ENCODE measurements at places on chromosomes 3 and 15.

- DNase-seq, result no peak
These were observed 83.4 kb upstream of the POU1F1 start for GRCh38 chr3:87359826-87360225.

GRCh38 chr3:134496471-134497071 lies 10.7 kb downstream of the CEP63 start:
- no peak for DNase-seq

DNA sequence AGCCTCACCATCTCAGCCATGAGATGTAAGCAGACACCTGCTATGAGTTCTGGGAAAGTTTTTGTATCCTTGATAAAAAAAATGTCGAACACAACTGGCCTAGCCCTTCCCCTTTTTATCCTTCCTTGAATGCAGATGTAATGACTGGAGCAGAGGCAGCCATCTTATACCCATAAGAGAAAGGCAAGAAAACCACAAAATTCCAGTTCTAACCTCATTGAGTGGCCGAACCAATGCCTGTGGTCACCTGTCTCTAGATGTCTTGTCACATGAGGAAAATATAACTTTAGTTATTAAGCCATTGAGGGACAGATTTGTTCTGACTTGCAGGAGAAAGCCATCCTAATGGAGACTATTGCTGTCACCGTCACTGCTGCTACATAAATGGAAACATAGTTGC lies 80.4 kb upstream of the SLC6A6 start:
- DNase-seq, result no peak

DNA sequence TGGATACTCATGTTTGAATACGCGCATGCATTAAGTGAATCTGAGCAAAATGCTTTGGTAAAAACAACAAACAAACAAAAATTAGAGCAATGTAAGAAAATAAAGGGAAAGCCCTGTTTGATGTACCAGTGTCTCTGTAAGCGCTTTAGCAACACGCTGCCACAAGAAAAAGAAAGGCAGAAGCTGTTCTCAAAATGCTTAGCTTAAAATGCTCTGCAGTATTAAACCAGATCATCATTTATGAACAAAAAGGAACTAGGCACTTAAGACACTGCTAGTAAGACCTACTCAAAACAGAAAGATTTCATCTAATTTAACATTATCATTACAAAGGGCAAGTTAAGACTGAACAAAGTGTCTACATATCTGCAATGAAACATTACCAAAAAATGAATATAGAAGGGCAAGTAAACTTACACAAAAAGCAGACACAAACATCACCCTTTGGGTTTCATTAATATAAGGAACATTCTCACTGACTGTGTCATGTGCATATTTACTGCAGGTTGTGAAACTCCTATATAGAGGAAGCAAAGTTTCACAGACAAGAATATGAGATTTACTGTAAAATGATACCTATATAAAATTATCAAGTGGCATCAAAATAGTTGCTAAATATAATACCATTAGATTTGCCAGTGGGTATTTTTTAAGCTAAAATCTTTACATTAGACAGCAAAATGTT lies 102.1 kb downstream of the FBXL22 start:
- DNase-seq, result no peak

DNA sequence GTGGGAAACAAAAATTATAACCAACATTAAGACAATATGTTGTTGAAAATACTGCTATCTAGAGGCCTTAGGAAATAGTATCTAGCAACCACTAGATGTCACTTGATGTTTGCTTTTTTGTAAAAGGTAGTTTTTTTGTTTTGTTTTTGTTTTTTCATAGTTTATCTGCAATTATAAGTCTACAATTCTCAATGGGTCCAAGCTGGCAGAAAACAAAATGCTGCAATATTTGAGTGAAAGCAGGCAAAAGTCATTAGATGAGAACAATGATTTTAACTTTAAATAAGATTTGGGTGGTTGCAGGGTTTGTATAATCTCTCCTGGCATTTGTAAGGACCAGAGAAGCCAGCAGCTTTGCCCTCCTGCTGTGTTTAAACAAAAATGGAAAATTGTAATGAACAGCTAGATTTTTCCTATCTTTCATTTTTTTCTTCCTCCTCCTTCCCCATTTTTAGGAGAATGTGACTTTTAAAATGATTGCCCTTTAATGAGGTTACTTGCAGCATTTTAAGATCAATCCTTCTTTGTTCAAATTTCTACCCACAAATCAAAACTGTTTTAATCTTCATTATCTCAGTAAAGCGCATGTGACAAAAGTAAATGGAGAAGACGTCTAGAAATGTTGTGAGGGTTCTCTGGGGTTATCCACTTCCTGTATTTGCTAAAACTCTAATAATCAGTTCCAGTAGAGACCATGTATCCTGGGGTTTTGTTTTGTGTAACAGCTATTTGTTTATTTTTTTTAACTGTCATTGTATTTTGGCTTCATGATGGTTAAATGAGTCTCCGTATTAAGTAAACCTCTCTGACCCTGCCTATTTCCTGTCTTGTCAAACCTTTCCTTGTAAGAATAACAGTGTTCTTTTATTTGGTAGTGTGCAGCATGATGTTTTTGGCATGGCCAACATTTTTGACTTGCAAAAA lies 27.3 kb downstream of the DUT start:
- no peak for DNase-seq

DNA sequence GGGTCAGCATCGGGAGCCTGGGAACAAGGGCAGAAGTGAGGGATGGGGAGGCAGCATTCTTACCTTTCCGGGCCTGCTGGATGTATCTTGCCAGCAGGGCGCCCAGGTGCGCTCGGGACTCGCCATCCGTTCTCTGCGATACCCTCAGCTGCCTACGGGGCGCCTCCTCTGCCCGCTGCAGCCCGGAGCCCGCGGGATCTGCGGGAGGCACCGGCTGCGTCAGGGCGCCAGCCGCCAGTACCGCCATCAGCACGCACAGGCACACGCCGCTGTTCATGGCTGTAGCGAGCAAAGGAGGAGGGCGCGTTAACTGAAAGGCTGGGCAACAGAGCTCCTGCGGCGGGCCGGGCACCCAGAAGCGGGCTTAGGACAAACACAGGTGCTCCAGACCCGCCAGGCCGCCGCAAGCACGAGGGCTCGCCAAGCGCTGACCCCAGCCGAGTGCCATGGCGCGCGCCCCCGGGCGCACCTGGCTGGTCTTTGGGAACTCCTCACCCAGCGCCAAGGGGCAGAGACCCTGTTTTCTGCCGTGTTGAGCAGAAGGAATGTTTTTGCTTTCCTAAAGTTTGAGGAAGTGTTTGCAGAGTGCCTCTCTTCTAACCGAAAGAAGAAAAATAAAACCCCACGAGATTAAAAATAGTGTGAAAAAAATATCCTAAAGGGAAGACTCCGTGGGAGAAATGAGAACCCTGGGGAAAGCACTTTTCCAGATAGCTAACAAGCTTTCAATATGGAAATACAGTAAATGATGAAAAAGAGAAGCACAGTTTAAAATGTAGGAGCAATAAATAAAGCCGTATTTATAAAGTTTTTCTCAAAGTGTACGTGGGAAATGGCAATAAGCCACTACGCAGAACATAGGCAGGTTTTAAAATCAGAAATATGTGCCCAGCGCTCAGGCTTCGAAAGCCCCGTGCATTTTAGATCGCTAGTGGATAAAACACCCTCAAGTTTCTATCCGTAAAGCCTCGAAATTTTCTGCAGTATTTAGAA lies 2.3 kb downstream of the CCK start:
- DNase-seq, result no peak

DNA sequence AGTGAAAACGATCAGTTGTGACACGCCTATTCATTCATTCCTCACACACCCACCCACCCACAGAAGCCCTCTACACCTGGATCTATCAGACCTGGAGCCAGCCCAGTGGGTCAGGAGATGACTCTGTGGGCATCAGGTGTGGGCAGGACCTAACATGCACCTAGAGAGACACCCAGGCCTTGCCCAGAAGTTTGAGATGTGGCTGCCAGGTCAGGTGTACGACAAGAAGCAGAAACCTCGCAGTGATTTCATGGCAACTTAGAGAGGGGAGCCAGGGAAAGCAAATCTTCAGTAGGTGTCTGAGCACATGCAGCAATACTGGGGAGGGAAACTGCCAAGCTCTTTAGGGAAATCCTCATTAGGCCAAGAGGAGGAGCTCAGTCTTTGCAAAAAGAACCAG lies 264.7 kb upstream of the ROPN1 start:
- no peak for DNase-seq

DNA sequence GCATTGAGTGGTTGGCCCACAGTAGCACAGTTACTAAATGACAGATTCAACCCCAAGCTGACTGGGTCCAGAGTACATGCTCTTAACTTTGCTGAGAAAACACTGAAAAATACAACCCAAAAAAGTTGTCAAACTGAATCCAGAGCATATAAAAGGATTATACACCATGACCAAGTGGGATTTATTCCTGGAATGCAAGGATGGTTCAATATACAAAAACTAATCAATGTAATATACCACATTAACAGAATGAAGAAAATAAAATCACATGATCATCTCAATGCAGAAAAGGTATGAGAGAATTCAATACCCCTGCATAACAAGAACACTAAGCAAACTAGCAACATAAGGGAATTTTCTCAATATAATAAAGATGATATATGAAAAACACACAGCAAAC lies 98.5 kb downstream of the STAG1 start:
- no peak for DNase-seq

GRCh38 chr3:186997473-186997939 lies 67.2 kb downstream of the ST6GAL1 start:
- no peak for DNase-seq

- no peak for DNase-seq
These were observed 560.0 kb downstream of the GABRG3 start for GRCh38 chr15:27530994-27531393.

DNA sequence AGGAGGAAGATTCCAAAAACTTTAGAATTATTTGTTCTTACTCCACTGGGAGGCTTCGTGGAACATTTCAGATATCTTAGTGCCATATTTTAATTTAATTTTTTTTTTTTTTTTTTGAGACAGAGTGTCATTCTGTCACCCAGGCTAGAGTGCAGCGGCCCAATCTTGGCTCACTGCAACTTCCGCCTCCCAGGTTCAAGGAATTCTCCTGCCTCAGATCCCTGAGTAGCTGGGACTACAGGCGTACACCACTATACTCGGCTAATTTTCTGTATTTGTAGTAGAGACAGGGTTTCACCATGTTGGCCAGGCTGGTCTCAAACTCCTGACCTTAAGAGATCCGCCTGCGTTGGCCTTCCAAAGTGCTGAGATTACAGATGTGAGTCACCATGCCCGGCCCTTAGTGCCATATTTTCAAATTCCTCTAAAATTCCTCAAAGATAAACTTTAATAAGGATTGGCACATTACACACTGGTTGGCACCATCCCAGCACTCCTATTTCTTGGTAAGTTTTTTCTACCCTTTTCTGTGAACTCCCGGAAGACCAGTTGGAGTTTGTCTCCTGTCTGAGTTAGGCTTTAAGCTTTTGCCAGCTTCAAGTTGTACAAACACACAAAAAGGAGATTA lies 693.7 kb downstream of the MCTP2 start:
- no peak for DNase-seq

DNA sequence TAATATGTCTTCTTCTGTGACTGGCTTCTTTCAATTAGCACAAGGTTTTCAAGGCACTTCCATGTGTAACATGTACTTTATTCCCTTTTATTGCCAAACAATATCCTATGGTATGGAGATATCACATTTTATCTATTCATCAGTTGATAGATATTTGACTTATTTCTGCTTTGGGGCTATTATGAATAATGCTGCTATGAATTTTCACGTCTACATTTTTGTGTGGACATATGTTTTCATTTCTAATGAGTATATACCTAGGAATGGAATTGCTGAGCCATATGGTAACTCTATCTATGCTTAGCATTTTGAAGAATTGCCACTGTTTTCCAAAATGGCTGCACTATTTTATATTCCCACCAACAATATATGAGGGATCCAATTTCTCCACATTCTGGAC lies 3.6 kb upstream of the AGTR1 start:
- DNase-seq, result no peak
